GM12878 (cell line): ENCODE measurements at places on chromosomes 12 and 14. TPM values are rescaled to one million over a fixed set of nuclear protein-coding genes. Genes with fewer than 3 reads are reported as not detected.

DNA sequence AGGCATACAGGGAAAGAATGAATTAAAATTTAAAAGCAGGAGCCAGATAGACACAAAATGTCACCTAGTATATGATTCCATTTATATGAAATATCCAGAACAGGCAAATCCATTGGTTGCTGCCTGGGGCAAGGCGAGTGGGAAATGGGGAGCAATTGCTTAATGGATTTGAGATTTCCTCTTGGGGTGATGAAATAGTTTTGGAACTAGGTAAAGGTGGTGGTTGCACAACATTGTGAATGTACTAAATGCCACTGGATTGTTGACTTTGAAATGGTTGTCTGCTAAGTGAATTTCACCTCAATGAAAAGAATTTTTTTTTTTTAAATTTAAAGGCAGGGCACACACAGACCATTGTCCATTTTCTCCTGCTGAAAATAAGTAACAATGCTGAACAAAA, 61.9 kb downstream of the ABCC9 start:
- no peak overlapping the region for H3K4me3 ChIP-seq
- DNase-seq: no peak
- no peak overlapping the region for H3K27ac ChIP-seq
- H3K36me3 ChIP-seq: no peaks in the 10 kb centered on the region

The CCDC175 gene
- not detected in 2 replicates for total RNA-seq

DNA sequence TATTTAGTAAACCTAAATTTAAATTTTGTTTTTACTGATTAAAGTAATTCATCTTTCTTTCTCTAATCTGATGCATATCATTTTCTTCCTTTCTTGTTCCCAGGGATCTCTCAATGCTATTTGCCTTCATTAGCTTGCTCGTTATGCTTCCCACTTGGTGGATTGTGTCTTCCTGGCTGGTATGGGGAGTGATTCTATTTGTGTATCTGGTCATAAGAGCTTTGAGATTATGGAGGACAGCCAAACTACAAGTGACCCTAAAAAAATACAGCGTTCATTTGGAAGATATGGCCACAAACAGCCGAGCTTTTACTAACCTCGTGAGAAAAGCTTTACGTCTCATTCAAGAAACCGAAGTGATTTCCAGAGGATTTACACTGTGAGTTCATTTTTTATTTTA, 48.6 kb downstream of the VEZT start:
- no peaks in the 10 kb centered on the region; the same call in 1 of the 2 replicates for H3K36me3 ChIP-seq
- no peaks in the 10 kb centered on the region for H3K4me1 ChIP-seq
- H3K4me3 ChIP-seq: no peak overlapping the region
- H3K27ac ChIP-seq: no peak overlapping the region

The PMEL gene
- total RNA-seq: 0.96 and 1.3 TPM in 2 replicates

The ARHGEF40 gene
- 0.31 and 0.35 TPM in 2 replicates for total RNA-seq

GRCh38 chr14:72013721-72014345, 81.6 kb downstream of the RGS6 start:
- no peak overlapping the region for H3K27ac ChIP-seq
- no peaks in the 10 kb centered on the region for H3K36me3 ChIP-seq
- no peak overlapping the region for H3K4me3 ChIP-seq
- DNase-seq: no peak
- no peaks in the 10 kb centered on the region for H3K4me1 ChIP-seq

DNA sequence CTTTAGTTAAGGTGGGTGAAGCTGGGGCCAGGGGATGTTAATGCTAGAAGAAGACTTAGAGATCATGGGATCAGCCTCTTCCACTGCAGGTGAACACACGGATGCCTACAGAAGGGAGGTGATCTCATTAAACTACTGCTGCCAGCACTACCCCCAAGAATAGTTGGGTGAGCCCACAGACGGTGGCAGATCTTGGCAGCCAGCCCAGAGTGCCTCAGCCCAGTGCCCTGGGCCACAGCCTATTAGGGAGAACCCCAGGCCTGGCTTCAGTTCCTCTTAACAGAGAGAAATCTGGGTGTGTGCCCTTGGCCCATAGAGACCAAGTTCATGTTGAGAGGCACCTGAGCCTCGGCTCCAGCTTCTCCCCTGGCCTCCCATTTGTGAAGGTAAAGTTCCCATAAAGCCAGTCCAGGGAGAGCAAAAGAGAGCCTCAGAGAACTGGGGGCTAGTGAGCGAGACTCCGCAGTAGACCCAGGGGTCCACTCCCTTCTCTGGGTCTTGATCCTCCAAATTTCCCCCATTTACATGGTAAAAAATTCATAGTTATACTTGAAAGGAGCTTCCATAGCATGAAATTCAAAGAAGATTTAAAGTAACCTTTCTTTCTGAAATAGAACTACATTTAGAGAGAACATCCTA, 125.0 kb upstream of the CCND2 start:
- no peak overlapping the region for H3K4me3 ChIP-seq
- peak overlapping the region; percentile 72 for H3K27ac ChIP-seq
- no peaks in the 10 kb centered on the region for H3K36me3 ChIP-seq
- DNase-seq: peak; percentile 93
- H3K4me1 ChIP-seq: peaks cover 77% of the 10 kb centered on the region
